ENCODE measurements at places on chromosomes 12 and 14. TPM values are rescaled to one million over a fixed set of nuclear protein-coding genes. Genes with fewer than 3 reads are reported as not detected.

DNA sequence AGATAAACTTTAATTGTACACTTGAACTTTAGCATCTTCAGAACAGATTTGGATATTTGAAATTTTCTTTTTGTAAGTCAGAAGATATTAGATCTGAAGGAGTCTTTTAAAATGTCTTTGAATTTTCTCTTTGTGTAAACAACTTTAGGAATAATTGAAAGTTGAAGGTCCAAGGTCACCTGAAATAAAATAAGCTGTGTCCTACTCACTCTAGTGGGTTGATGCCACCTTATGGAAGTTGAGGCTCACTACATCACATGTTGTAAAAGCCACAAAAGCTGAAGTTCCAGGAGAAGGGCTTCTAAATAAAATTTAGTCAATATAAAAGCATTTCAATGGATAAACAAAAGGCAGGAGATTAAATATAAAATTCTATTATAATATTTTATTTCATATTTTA lies 122.0 kb upstream of the ATXN7L3B start:
- H3K4me1 ChIP-seq: no peaks in the 10 kb centered on the region
- H3K27me3 ChIP-seq: no peaks in the 10 kb centered on the region
- H3K4me3 ChIP-seq: no peak overlapping the region
- DNase-seq: no peak
- no peak overlapping the region for H3K27ac ChIP-seq

DNA sequence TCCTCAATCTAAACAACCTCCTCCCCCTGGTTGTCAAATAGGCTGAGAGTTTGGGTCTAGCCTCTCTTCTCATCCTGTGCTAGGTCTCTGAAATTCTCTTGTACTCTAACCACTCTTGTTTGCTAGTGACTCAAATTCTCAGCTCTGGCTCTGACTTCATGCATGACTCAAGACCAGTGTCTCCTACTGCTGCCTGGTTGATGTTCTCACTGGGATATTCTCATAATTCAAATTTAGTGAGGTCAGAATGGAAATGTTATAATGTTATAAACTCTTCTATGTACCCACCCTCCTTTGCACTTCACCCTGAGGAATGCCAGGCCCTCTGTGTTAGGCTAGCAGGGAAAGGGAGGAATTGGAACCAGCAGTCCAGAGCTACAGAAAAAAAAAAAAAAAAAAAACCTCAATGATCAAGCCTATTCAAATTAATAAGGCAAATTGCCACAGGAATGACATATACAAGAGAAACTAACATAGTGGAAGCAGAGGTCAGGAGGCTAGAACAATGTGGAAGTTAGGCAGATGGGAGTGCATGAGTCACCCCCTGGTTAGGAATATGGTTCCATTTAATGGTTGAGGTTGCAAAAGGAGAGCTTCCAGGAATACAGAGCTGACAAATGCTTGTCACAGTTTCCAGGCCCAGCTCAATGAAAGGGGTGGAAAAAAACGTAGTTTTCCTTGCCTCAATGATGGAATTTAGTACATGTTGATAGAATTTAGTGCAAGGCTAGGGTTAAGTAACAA lies 459.5 kb downstream of the RMST start:
- H3K36me3 ChIP-seq: no peaks in the 10 kb centered on the region
- H3K4me3 ChIP-seq: no peak overlapping the region
- DNase-seq: no peak
- H3K27ac ChIP-seq: no peak overlapping the region
- H3K27me3 ChIP-seq: no peaks in the 10 kb centered on the region

DNA sequence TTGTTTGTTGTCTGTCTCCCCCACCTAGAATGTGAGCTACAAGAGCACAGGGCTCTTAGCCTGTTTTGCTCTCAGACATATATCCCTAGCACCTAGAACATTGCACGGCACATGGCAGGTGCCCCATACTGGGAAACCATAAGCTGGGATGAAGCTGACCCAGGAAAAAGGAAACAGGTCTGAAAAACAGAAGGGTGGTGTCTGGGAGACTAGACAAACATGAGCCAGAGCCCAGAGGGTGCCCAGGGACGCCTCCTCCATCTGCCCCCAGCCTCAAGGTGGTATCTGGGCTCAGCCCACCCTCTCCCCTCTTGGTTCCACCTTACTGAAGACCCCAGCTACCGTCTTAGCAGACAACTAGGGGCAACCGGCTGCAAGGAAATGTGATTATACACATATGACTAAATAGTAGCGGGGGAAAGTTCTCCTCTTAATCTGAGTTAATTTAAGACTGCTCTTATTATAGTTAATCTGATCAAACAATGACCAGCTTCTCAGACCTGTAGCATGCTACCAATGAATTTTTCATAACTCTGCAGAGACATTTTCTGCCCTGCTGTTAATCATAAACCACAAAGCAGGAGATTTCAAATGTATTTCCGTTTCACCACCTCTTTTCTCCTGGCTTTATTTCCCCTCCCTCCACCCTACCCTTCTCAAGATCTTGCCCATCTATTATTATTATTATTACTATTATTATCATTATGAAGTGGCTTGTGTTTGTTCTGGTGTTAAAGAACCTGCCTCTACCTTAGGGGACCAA lies 31.9 kb downstream of the KSR2 start:
- H3K4me1 ChIP-seq: no peaks in the 10 kb centered on the region
- no peak overlapping the region for H3K4me3 ChIP-seq
- no peak overlapping the region for H3K27ac ChIP-seq
- DNase-seq: peak; percentile 15

- no peak overlapping the region for H3K27ac ChIP-seq
- H3K36me3 ChIP-seq: no peaks in the 10 kb centered on the region
- no peaks in the 10 kb centered on the region for H3K27me3 ChIP-seq
- DNase-seq: no peak
- H3K4me3 ChIP-seq: no peak overlapping the region
- H3K4me1 ChIP-seq: no peaks in the 10 kb centered on the region
Measured at GRCh38 chr12:131575371-131575770, 135.5 kb upstream of the SFSWAP start.

- no peaks in the 10 kb centered on the region for H3K27me3 ChIP-seq
- H3K4me3 ChIP-seq: no peak overlapping the region
- no peak for DNase-seq
- H3K4me1 ChIP-seq: no peaks in the 10 kb centered on the region
Measured at GRCh38 chr14:85583380-85583779, 53.4 kb downstream of the FLRT2 start.

- H3K4me1 ChIP-seq: no peaks in the 10 kb centered on the region
- H3K36me3 ChIP-seq: no peaks in the 10 kb centered on the region
- H3K4me3 ChIP-seq: no peak overlapping the region
- DNase-seq: no peak
- no peak overlapping the region for H3K27ac ChIP-seq
- no peaks in the 10 kb centered on the region for H3K27me3 ChIP-seq
Measured at GRCh38 chr14:80346395-80346794, 135.1 kb upstream of the DIO2 start.

DNA sequence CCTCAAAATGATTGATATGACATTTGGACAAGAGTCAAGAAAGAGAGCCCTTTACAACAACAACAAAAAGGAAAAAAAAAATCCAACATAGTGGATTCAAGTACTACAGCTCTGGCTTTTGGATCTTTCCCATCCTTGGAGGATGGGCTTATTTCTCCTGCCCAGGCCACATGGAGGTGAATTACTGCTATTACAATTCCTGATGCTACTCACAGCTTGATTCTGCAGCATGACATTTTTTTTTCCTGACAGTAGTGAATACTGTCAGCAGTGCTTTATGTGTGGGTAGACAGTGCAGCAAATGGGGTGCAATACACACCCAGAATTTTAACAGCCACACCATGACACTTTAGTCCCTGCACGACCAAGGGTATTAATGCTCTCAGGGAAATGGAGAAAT lies 42.5 kb upstream of the HSP90B1 start:
- no peak overlapping the region for H3K27ac ChIP-seq
- no peak for DNase-seq
- no peak overlapping the region for H3K4me3 ChIP-seq
- H3K36me3 ChIP-seq: no peaks in the 10 kb centered on the region

- peaks cover 13% of the 10 kb centered on the region for H3K36me3 ChIP-seq
- H3K27me3 ChIP-seq: no peaks in the 10 kb centered on the region
- no peak overlapping the region for H3K27ac ChIP-seq
- peak overlapping the region; percentile 92 for H3K4me3 ChIP-seq
Measured at GRCh38 chr14:21097636-21098075, 799 bp downstream of the ZNF219 start.

- no peaks in the 10 kb centered on the region for H3K36me3 ChIP-seq
- no peak overlapping the region for H3K27ac ChIP-seq
- no peaks in the 10 kb centered on the region for H3K4me1 ChIP-seq
- no peak for DNase-seq
Measured at GRCh38 chr12:126915309-126915708, 1351.7 kb upstream of the TMEM132C start.

DNA sequence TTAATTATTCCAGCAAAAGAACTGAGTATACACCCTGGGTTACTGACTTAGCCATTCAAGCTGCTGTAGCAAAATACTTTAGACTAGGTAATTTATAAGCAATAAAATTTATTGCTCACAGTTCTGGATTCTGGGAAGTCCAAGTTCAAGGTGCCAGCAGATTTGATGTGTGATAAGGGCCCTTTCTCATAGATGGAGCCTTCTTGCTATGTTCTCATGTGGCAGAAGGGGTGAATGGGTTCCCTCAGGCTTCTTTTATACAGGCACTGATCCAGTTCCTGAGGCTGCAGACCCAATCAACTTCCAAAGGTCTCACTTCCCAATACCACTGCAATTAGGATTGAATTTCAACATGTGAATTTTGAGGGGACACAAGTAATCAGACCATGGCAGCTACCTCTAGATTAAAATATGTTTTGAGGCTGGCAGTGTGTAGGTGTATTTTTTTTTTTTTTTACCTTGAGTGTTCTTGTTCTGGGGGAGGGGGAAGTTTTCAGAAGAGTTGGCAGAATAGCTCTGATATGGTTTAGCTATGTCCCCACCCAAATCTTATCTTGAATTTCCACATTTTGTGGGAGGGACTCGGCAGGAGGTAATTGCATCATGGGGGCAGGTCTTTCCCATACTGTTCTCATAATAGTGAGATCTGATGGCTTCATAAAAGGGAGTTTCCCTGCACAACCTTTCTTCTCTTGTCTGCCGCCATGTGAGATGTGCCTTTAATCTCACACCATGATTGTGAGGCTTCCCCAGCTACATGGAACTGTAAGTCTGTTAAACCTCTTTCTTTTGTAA lies 178.2 kb downstream of the RASSF9 start:
- H3K4me1 ChIP-seq: no peaks in the 10 kb centered on the region
- no peaks in the 10 kb centered on the region for H3K27me3 ChIP-seq
- H3K36me3 ChIP-seq: peaks cover 9% of the 10 kb centered on the region
- no peak overlapping the region for H3K4me3 ChIP-seq
- no peak overlapping the region for H3K27ac ChIP-seq

GRCh38 chr12:129558036-129558435 lies 345.8 kb downstream of the TMEM132D start:
- no peak overlapping the region for H3K27ac ChIP-seq
- H3K27me3 ChIP-seq: no peaks in the 10 kb centered on the region
- no peaks in the 10 kb centered on the region for H3K36me3 ChIP-seq
- H3K4me1 ChIP-seq: no peaks in the 10 kb centered on the region
- no peak overlapping the region for H3K4me3 ChIP-seq

GRCh38 chr14:56358851-56359614 lies 220.6 kb upstream of the TMEM260 start:
- H3K4me1 ChIP-seq: no peaks in the 10 kb centered on the region
- DNase-seq: no peak
- H3K27me3 ChIP-seq: no peaks in the 10 kb centered on the region
- H3K27ac ChIP-seq: no peak overlapping the region
- no peaks in the 10 kb centered on the region for H3K36me3 ChIP-seq
- H3K4me3 ChIP-seq: no peak overlapping the region

- H3K27ac ChIP-seq: no peak overlapping the region
- H3K36me3 ChIP-seq: peaks cover 18% of the 10 kb centered on the region
- no peak for DNase-seq
- no peak overlapping the region for H3K4me3 ChIP-seq
- H3K4me1 ChIP-seq: no peaks in the 10 kb centered on the region
- H3K27me3 ChIP-seq: no peaks in the 10 kb centered on the region
Measured at GRCh38 chr14:65637780-65638179, 225.2 kb downstream of the FUT8 start.

- no peak overlapping the region for H3K27ac ChIP-seq
- H3K27me3 ChIP-seq: no peaks in the 10 kb centered on the region
- no peak overlapping the region for H3K4me3 ChIP-seq
Measured at GRCh38 chr12:42696406-42697149, 107.0 kb upstream of the PRICKLE1 start.

DNA sequence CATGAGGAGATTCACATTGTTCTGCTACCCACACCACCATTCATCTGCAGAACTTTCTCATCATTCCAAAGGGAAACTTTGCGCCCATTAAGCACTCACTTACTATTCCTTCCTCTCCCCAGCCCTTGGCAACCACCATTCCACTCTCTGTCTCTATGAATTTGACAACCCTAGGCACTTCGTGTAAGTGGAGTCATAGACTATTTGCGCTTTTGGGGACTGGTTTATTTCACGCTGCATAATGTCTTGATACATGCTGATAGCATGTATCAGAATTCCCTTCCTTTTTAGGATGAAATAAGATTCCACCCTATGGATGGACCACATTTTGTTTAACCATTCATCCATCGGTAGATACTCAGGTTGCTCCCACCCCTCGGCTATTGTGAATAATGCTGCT lies 4.5 kb upstream of the EML1 start:
- H3K4me1 ChIP-seq: no peaks in the 10 kb centered on the region
- H3K27me3 ChIP-seq: no peaks in the 10 kb centered on the region
- DNase-seq: no peak

GRCh38 chr14:62179367-62180018 lies 417.3 kb downstream of the SNAPC1 start:
- no peak overlapping the region for H3K4me3 ChIP-seq
- H3K27ac ChIP-seq: no peak overlapping the region

- no peak overlapping the region for H3K4me3 ChIP-seq
- H3K36me3 ChIP-seq: peaks cover 36% of the 10 kb centered on the region
- H3K27me3 ChIP-seq: no peaks in the 10 kb centered on the region
- H3K27ac ChIP-seq: no peak overlapping the region
- H3K4me1 ChIP-seq: no peaks in the 10 kb centered on the region
Measured at GRCh38 chr12:48765753-48766162, 23.1 kb downstream of the ADCY6 start.

DNA sequence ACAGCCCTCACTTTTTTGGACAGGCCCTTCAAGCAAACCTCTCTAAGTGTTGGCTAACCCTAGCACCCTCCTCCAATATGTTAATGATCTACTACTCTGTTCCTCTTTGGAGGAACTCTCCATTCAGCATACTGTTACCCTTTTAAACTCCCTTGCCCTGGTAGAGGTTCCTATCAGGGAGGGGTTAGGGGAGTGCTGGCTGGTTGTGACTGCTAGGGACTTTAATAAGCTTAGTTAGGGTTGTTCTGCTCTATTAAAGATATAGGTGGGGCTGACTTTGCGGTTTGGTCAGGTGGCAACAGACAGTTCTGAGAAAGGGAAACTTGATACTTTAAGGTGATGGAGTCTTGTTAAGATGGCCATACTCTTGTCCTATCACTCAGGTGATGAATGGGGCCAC lies 301.5 kb upstream of the FBXO33 start:
- H3K4me1 ChIP-seq: no peaks in the 10 kb centered on the region
- DNase-seq: no peak
- no peaks in the 10 kb centered on the region for H3K27me3 ChIP-seq
- H3K27ac ChIP-seq: no peak overlapping the region
- H3K36me3 ChIP-seq: peaks cover 4% of the 10 kb centered on the region

The LYZ gene
- total RNA-seq: not detected

The LHX5 gene
- total RNA-seq: 2.1 TPM

The BBOF1 gene
- 0.66 TPM for total RNA-seq

The SLC38A4 gene
- total RNA-seq: 0.96 TPM

The SCNN1A gene
- 104 TPM for total RNA-seq

The SLC41A2 gene
- total RNA-seq: 4.6 TPM

The COL2A1 gene
- 10.8 TPM for total RNA-seq

Measured in H9 (cell line).